Stimulated activated CD4-positive, alpha-beta T cell treated with anti-CD3 and anti-CD28 coated beads, TNF-alpha, amount 100 ng/mL, for 48 hours (primary cell): ENCODE measurements at places on chromosomes 3 and 15.

- no peak for DNase-seq
Observed at GRCh38 chr3:79586232-79586631, 181.6 kb downstream of the ROBO1 start.

- no peak for DNase-seq
Observed at GRCh38 chr3:49673121-49673714, 933 bp upstream of the APEH start.

GRCh38 chr15:48002767-48003166 is 118.0 kb upstream of the SLC24A5 start:
- DNase-seq = no peak

DNA sequence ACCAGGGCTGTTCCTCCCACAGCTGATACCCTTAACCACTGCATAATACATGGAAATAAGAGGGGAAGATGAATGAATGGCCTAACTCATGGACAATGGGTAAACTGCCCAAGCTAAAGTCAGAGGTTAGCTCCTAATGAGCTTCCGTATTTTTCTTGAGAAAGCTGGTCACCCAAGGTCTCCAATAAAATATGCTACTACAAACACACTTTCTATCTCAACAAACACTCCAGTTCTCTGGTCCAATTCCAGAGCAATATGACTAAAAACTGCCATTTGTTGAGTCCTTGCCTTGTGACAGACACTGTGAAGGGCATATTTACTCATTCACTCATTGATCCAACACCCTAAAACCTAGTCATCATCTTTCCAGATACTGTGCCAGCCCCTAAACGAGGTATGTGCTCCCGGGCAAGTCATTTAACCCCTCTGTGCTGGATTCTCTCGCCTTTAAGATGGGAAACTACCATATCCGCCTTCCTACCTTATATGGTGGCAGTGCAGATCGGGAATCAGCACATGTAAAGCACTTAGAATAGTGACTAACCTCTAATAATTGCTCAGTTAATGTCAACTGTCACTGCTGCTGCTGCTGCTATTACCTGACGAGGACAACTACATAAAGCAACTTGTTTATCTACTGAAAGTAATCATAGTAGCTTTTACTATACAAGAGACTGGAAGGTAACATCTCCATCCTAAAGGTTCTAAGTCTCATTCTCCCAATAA is 89.1 kb downstream of the XXYLT1 start:
- DNase-seq = no peak

GRCh38 chr3:183553334-183554026 is 2.0 kb downstream of the KLHL6 start:
- no peak for DNase-seq

- no peak for DNase-seq
Observed at GRCh38 chr3:57972531-57973111, 35.6 kb upstream of the FLNB start.

DNA sequence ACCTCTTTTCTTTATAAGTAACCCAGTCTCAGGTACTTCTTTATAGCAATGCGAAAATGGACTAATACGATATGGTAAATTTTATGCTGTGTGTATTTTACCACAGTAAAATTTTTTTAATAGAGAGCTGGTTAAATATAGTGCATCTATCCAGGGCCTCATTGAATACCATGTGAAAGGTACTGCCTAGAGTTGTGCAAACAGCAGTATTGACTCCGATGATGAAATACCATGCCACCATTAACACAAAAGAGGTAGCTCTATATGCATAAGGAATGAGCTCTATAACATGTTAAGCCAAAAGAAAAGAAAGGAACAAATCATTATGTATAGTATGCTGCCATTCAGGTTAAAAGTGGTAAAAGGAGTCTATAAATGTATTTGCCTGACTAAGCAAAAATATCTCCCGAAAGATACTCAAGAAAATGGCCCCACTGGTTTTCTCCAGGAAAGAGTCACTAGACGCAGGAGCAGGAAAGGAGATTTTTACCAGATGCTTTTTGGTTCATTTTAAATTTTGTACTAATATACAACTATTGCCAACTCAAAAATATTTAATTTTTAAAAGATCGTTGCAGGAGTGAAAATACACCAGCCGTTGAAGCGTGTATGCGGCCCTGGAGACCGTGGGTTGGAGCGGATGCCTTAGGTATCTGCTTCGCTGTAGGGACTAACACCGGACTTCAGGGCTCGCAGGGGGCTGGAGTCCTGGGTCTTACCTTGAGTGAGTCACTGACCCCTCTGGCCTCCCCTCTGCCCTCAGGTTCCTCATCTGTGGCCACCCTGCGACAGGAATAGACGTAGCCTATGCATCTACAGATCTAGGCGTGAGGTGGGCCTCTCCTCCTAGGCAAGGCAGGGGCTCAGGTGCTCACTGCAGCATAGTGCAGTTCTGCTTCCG is 120.1 kb downstream of the CHSY1 start:
- DNase-seq = no peak

GRCh38 chr3:95184038-95184437 is 1121.2 kb downstream of the NSUN3 start:
- no peak for DNase-seq

DNA sequence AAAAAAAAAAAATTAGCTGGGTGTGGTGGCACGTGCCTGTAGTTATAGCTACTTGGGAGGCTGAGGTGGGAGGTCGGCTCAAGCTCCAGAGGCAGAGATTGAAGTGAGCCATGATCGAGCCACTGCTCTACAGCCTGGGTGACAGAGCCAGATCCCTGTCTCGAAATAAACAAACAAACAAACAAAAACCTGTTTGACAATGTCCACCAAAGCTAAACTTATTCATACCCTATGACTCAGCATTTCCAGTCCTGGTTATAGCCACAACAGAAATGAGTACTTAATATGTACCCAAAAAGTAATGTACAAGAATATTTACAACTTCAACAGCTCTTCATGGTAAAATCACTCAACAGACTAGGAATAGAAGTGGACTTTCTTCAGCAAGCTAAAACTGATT is 31.1 kb downstream of the SERP1 start:
- DNase-seq = no peak

GRCh38 chr3:151276687-151277042 is 1.7 kb downstream of the P2RY14 start:
- DNase-seq = no peak

GRCh38 chr15:36501063-36501678 is 78.3 kb upstream of the CDIN1 start:
- DNase-seq = no peak

DNA sequence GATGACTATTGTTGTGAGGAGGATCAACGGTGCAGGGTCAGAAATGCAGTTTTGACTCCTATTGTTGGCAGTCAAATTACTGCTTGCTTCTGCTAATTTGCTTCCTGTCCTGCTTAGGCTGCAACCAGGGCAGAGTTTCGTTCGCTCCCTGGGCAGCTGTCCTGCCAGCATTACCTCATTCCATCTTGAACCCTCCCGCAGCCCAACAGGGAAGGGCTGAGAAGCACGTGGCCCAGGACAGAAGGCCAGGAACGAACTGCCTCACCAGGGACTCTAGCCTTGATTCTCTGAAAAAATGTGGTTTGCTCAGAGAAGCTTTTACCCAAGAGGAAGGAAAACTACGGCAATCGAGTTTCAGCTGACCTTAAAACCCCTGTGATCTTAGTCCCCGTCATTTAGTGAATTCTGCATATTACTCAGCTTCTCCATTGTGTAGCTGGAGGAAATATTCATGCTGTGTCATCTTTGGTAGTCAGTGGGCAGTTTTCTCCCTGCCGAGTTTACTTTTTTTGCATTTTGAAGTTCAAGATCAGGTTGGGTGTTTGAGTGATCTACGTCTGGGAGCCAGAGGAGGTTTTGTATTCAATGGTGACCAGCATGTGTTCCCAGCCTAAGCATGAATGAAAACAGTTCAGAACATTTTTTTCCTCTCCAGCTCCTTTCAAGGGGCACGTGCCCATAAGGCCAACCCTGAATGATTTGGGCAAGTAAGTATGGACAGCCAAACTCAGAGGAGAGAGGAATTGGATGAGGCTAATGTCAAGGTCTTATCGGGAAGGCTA is 23.0 kb downstream of the TLNRD1 start:
- peak; percentile 19 for DNase-seq
